Activated T-cell treated with anti-CD3 and anti-CD28 coated beads for 1 hour (primary cell): ENCODE measurements at places on chromosomes 6 and 20.

DNA sequence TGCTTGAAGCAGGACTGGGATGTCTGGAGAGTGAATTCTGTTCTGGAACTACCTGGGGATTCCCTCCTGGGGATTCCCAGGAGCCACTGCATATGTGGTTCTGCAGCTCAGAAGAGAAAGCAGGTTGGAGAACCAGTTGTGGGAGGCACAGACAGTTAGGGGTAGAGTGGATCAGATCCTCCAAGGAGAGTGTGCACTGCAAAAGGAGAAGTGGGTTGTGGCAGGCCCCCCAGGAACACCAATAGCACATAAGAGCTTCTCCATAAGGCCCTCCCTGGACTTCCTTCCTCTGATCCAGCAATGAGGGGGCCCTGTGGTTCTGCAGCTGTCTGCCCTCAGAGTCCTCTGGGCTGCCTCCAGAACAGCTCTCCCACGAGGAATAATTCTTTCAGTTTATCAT lies 369.2 kb upstream of the CNR1 start:
- DNase-seq, result no peak

- DNase-seq, result no peak
Observed at GRCh38 chr6:14917109-14917910, 328.6 kb upstream of the JARID2 start.

DNA sequence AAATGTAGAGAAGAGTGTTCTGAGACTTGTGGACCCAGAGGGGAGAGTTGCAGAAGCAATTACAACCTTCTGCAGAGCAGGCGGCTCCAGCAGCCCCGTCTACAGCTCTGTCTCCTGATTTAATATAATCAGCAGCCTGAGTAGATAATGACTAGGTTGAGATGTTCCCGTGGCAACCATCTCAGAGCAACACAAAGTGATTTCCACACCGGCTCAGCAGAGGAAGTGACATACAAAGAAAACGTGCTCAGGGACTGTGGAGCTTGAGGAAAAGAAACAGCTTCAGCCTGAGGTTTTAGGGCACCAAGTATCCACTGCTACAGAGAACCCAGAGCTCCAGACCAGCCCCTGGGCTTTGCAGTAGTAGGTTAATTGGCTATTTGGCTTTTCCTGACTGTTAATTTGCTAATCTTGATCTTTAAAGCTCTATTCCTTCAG lies 136.4 kb downstream of the MTFR2 start:
- DNase-seq, result no peak

GRCh38 chr6:131765804-131766135 lies 42.0 kb upstream of the ENPP1 start:
- DNase-seq, result no peak

DNA sequence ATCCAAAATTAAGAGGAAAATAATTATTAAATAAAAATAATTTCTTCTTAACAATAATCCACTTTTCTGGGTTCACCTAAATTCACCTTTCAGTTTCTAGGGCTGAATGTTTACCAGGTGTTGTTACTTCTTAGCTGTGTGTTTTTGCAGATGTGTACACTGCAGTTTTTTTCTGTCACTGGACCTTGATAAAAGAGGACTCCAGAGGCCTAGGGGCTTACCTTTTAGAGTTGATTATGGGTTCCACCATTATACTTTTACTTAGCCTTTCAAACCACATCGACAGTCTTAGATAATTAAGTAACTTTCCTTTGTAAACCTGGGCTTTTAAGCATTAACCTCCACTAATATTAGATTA lies 766.5 kb downstream of the BCKDHB start:
- no peak for DNase-seq

DNA sequence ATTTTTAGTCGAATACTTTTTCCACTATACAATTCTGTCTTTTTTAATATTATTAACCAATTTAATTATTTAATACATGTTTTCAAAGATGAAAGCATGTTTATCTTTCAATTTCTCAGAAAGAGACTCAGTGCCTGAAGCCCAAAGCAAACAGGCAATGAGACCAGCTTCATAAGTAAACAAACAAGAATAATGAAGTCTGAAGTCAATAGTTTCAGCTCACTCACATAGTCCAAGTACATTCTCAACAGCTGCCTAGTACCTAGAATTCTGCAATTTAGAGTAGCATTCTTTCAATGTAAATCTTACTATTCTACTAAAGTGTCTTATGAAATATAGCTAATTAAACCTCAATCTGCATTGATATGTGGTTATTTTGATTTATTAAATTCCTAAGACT lies 626.5 kb upstream of the NRSN1 start:
- DNase-seq, result no peak

DNA sequence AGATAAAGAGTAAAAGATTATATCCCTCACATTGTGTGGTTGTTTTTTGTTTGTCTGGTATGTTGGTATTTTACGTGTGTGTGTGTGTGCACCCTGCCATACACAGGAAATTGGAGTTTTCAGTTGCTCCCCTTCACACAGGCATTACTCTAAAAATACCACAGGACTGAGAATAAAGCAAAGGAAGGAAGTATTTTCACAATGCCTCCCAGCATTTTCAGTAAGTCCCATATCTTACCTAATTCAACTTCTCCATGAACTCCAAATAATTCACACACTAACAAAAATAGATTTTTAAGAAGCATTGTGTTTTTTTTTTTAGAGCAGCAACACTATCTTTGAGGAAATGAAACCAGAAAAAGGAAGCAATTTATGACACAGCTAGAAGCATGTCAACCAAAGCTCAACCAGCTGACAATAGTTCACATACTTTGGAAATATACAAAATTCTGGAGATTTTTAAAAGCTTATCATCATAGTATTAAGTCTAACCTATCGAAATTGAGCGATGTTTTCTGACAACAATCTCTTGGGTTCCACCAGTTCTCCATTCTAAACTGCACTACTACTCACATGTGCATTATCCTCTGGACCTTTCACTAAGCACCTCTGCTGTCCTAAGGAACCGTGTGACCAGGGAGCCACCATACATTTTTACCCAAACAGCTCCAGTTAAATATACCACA lies 2.1 kb downstream of the UBE2J1 start:
- DNase-seq, result no peak

DNA sequence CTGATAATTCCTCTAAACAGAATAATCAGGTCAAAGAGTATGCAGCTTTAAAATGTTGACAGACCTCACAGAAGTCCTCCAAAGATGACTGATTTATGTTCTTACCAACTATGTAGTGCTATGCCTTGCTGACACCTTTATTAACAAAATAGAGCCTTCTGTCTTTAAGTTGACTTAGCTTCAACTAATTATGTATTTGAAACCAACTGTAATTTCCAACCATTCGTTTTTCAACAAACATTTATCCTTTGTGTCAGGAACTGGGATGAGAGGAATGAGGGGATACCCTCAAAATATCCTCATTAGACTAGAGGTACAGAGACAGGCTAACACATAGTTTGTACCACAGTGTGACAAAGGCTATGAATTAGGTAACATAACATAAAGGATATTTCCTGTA lies 186.2 kb upstream of the ZNF217 start:
- DNase-seq, result no peak

DNA sequence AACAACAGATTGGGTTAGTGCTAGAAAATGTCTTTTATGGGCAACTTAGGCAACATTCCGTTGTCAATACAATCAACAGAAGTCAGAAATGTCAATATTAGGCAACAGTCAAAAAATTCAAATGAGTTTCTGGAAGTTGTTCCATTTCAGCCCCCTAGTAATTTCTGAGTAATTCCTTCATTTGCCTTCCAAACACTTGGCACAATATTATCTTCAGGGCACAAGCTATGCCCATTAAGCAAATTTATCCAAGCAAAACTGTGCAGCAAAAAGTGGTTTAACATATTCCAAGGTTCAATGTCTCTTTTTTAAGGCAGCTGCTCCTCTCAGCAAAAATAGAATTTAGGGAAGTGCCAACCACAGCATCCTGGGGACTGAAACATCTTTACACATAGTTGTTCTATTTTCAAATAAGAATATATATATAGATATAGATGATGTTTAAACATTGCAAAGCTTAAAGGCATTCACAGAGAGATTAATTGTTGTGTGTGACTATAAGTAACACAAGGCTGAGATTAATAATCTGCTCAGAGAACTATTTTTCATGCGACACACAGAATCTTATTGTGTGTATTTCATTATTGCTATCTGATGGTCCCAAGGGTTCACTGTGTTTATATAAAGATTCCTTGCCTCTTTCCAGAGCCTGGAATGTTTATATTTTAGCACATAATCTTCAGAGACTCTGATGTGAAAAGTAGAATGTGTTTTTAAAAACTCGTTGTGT lies 75.2 kb upstream of the ADTRP start:
- no peak for DNase-seq

DNA sequence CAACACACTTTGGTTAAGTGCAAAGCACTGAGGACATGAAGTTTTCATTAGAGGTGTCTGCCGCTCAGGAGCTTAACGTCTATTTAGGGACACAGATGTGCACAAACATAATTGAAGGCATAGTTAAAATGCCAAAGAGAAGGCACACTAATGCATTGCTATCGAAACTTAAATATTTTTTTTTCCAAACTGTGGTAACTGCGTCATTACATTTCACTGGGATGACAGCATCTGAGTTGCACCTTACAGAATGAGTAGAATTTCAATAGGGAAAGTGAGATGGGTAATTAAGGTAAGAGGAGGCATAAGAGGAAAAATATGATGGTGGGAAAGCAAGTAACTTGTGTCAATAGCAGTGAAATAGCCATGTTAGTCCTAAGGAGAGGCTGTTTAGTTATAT lies 75.1 kb upstream of the ADGRG6 start:
- DNase-seq, result no peak
